ENCODE measurements at places on chromosomes 7 and 10.

- DNase-seq, result no peak
Measured at GRCh38 chr7:83643012-83643411, 5.9 kb downstream of the SEMA3E start.

DNA sequence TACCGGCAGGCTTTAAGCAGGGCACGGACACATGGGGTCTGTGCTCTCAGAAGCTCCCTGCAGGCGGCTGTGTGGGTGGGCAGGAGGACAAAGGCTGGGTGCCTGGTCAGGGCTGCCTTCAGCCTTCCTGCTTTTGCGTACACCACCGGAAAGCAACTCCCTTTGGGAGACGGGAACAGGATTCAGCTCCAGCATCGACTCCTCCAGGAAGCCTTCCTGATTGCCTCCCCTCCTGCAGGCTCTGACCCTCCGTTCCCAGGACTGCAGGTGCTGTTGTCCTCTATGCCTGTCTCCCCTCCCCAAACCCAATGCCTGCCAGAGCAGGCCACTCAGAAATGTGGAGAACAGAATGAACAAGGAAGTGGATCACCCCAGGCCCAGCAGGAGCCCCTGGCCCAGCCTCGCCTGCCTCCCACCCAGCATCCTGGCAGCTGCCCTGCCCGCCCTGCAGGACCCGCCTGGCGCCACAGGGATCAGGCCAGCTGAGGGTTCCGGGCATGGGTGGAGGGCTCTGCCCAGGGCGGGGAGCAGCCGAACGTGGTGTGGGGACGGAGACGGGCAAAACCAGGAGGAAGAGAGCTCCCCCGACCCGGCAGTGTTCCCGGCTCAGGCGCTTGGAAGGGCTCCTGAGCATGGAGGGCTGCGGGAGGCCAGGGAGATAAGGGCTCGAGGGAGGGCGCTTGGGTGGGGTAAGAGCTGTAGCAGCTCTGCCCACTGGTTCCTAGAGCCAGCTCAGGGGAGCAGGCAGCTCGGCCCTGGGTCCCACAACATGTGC, 6.2 kb upstream of the ELN start:
- DNase-seq, result no peak

GRCh38 chr7:13181216-13181615, 493.8 kb downstream of the ARL4A start:
- DNase-seq, result no peak

GRCh38 chr7:148665221-148665620, 33.5 kb upstream of the CUL1 start:
- DNase-seq, result no peak

DNA sequence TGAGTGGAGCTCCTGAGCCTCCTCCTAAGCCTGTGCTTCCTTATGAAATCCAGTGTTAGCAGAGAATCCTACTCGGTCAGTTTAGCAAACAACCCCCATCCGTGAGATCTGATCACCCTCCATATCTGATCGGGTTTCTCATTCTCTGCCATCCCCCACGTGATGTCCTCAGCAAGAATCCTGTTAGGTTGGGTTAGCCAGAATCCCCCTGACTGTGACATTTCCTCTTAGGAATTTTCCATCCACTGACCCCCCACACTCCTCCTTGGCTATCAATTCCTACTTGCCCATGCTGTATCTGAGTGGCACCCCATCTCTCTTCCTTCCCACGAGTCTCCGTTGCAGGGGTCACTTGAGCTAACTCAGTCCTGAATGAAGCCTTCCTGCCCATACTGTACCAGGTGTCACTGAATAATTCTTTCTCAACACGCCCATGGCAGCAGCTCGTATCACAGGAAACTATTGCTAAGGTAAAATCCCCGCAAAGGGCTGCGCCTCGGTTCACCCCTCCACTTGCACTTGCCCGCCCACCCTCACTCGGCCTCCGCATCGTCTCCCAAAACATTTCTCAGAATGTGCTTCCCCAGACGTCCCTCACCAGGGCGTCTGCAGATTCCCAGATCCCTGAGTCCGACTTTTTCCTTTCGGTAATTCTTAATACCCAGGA, 44.1 kb downstream of the MYOF start:
- DNase-seq, result no peak

- no peak for DNase-seq
Measured at GRCh38 chr7:82085116-82085515, 315.3 kb upstream of the HGF start.

DNA sequence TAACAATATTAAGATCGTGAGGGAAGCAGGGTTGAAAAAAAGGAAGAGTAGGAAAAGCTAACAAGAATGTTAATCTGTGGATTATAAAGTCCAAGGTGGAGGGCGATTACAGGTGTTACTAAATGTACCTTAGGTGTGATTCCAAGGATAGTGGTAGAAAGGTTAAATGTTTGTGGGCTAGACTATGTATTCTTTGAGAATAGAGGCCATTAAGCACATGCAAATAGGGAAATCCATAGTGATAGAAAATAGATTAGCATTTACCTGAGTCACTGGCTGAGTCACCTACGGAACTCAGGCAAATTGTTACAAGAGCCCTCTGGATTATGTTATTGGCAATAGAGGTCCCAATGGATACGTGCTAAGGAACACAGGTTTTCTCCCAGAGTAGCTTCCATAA, 9.0 kb downstream of the MGAM2 start:
- DNase-seq, result no peak

DNA sequence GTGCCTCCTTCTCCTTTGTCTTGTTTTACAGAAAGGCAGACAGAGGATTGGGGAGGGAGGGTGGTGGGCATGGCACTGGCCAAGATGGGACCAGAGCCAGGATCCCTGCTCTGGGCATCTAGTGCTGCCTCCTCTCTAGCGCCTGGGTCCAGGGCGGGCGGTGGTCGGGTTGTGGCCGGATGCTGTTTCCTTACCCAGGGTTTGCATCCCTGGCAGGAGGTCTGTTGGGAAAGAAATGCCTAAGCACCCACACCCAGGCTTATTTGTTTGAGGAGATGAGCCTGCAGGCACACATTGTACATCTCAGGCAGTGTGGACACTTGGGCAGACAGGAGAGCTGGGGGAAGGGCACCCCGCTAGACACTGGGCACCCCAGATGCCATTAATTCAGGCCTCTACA, 102.3 kb upstream of the PCBD1 start:
- no peak for DNase-seq

GRCh38 chr10:11876324-11876723, 53.2 kb downstream of the PROSER2 start:
- DNase-seq, result no peak

- DNase-seq, result no peak
Measured at GRCh38 chr7:122864016-122864415, 22.2 kb downstream of the CADPS2 start.

GRCh38 chr7:22936246-22936645, 77.7 kb downstream of the HYCC1 start:
- DNase-seq, result no peak

DNA sequence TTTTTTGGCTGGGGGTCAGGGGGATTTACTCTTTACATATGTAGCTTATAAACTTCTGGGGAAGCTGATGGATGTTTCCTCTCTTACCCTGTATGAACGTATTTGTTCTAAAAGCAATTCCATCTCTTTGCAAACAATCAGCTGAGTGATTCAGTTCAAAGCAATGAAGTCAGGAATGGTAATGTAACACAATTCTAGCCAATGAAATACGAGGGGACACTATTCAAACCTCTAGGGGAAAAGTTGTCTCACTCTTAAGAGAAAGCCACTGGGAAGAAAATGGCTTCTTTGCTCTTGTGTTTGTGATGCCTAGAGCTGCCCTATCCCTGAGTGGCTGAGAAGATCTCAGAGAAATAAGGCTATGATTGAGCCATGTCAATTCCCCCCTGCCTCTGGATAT, 134.8 kb upstream of the SEMA3C start:
- DNase-seq, result no peak

GRCh38 chr7:50591480-50592438, 26.6 kb upstream of the DDC start:
- DNase-seq, result no peak

DNA sequence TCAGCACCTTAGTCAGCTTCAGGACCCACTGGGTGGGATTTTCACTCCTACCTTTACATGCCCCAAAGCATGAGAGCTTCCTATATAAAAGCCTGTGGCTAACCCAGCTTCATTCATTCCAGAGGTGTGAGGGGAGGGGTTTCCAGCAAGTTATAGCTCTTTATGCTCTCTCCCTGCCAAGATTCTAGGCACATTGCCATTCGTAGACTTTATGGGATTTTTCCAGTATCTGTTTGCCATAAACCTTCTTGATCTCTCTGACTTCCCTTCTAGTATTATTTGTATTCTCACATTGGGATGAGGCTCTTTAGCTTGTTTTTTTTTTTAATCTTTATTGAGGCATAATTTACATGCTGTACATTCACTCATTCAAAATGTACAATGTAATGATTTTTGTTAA, 67.5 kb downstream of the POU6F2 start:
- no peak for DNase-seq

DNA sequence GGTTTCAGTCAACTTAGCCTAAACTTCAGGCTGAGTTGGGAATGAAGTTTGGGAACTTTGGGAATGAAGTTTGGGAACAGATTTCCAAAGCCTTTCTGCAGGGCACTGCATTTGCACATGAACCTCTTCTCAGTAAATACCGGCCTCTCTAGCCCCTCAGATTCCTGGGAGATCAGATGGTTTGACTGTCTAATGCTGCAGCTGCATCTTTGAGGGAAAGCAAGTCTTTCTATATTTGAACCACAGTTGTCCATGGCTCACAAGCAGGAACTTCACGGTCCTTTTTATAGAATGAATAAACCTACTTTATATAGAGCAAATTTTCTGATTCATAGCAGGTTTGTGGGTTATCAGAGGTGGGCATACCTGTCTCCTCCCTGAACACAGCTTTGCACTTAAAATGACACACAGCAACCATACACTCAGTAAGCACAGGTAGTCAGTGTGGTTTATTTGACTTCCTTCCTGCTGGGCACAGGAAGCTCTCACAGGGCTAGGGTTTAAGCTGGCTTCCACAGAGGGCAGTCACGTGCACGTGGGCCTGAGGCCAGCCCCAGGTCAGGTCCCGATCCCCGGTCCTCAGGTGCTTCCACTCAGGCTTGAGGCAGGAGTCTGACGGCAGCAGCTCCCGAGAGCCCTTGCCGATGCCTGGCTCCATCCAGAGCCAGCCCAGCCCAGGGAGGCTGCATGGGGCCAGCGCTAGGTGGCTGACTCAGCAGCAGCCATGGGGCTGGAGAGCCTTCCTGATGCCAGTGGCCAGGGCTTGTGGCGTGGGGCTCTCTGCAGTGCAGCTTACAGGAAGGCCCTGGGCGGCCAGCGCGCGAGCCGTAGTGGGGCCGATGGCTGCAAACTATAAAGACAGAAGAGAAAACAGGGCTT, 12.8 kb upstream of the MMP21 start:
- no peak for DNase-seq

DNA sequence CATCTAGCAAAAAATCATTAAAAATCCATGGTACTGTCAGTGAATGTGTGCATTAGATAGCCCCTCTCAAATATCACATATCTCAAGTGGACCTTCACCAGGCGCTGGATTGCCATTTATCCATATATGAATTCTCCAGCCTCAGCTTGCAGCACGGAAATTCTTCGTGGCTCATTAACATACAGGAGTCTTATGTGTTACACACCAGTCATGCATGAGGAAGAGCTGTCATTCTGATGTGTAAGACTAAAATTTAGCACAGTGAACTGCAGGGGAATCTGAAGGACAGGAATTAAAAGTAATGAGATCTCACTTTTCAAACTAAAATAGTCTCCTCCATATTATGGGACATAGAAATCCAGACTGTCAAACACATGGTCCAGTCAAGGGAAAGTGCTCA, 542.4 kb upstream of the DPP6 start:
- DNase-seq, result no peak

GRCh38 chr10:114746531-114746930, 75.0 kb upstream of the FHIP2A start:
- no peak for DNase-seq

DNA sequence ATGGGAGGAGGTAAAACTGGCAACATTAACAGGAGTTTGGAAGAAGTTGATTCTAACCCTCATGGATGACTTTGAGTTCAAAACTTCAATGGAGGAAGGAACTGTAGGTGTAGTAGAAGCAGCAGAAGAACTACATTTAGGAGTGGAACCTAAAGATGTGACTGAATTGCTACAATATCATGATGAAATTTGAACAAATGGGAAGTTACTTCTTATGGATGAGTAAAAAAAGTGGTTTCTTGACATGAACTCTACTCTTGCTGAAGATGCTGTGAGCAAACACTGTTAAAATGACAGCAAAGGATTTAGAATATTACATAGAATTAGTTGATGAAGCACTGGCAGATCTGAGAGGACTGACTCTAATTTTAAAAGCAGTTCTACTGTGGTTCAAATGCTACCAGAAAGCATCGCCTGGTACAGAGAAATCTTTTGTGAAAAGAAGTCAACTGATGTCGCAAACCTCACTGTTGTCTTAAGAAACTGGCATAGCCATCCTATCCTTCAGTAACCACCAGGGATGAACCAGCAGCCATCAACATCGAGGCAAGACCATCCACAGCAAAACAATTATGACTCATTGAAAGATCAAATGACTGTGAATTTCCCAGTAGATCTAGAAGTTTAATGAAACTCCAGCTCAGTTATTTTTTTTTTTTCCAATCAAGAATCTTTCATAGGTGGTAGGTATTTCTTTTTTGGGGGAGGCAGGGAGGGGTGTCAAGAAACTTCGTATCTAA, 20.8 kb downstream of the BRAF start:
- DNase-seq, result no peak

DNA sequence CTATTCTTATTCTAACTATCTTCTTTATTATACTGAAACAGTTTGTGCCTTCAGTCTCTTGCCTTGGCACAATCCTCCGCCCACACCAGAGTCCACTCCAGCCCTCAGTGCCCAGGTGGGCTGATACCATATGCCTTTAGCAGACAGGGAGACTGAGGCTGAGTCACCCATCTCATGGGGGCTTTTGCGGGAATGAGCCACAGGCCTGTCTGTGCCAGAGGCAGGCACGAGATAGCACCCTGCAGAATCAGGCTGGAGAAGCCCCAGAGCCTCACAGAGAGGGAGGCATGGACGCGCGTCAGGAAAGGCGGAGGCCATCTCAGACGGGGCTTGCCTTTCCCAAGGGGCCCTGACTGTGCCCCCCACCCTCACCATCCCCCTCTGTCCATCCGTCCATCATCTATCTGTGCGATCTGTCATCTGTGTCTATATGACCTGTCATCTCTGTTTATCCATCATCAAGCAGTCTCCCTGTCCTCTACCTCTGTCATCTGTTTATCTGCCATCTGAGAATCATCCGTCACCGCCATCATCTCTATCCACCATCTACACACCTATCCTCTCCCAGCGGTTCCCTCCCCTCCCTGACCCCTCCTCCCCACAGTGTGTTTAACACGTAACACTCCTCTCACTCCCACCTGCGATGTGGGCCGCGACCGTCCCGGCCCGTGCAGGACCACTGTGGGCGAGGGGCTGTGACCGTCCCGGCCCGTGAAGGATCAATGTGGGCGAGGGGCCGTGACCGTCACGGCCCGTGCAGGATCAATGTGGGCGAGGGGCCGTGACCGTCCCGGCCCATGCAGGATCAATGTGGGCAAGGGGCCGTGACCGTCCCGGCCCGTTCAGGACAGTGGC, 7.3 kb upstream of the ADAP1 start:
- DNase-seq, result no peak

All from NCI-H2081 (cell line).